Neural progenitor cell (in vitro differentiated cells): ENCODE measurements at places on chromosomes 3 and 15.

GRCh38 chr3:29412110-29412509 is 131.2 kb downstream of the RBMS3 start:
- DNase-seq: no peak

- DNase-seq: no peak
These were observed 6.9 kb downstream of the IQGAP1 start for GRCh38 chr15:90394748-90395442.

DNA sequence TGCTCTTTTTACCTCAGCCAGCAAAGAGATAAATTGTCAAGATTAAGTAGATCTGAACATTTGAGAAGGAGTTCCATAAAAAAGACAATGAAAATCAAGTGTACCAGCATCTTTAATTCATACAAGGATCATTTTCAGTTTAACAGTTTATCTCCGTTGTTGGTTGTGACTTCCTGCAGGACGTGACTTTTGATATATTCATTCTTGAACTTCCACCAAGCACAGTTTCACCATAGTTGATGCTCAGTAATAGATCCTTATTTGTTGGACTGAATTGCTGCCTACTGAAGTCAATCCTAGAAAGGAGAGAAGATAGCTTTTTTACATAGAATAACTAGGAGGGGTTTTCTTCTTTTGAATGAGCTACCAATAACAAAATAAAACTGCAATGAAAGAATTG is 408.2 kb downstream of the LPP start:
- DNase-seq: no peak

DNA sequence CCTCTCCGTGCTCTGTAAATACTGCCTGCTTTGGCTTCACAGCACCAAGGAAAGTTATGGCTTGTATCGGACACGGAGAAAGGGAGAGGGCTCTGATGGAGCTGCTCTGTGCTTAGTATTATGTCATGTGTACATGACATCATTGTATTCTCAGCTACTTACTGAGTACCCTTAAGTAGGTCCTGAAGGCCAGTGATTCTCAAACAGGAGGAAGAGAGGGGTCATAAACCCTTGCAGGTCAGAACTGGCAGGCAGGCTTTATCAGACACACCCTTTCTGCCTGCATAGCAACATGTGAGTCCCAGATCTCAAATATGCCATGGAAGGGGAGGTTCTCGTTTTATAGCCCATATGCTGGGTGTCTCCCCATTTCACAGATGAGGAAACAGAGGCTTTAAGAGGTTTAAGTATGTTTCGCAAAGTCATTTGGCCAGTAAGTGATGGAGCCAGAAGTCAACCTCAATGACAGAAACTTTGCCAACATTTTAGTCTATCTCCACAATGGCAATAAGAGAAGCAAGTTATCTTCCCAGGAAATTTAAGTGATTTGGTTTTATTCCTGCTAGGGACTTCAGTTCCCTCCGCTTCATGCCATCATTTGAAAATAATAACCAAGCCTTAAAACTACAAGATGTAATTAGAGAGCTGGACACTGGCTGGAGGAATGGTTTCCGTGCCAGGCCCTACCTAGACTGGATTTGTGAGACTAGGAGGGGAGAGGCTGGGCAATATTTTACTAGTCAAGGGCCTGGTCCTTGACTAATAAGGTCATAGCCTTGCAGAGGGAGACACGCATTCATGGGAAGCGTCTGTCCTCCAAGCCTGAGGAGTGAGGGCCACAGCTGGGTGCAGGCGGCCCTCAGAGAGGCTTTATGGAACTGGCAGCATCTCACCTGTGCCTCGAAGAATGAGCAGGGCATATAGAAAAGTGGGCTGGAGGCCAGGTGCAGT is 133.0 kb downstream of the XXYLT1 start:
- DNase-seq: no peak
